ENCODE measurements at places on chromosomes 5 and 9.

GRCh38 chr9:134211811-134212485 is 47.6 kb upstream of the RNU6ATAC start:
- no peak for DNase-seq

GRCh38 chr5:59596586-59597350 is 296.8 kb downstream of the PDE4D start:
- DNase-seq, result no peak

DNA sequence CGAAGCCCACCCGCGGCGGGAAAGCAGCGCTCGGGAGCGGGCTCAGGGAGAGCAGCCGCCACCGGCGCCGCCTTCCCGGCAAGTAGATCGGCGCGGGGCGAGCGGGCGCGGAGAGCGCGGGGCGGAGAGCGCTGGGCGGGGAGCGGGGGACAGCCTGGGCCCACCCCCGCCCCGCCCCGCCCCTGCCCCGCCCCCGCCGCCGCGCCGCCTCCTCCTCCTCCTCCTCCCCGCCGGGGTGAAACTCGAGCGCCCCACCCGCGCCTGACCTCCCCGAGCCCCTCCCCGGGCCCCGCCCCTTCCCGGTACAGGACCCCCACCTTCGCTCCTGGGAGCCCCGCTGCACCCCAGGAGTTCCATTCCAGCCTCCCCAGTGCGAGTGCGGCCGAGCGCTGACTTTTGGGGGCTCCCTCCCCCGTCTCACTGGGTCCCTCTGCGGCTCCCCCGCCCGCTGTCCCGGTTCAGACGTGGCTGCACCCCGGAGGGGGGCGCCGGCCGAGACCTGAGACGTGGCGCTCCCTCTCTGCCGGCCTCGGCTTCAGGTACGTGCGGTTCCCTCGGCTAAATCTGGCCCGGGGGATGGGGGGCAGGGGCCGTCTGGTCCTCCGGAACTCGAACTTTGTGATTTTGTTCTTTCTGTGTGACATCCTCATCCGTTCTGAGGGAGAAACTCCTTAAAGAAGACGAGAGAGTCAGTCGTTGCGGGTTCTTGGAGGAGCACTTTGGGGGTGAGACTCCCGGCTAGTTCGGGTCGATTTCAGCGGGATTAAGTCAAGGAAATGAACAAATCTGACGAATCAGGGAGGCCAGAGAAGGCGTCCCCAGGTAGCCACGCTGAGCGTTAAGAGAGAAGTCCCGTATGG is at the start of gene SEMA5A:
Gene SEMA5A (minus strand): TSS at position 84 of the 860 bp plus-strand sequence. CDS start 166,129 bp downstream, outside the sequence.
- no peak for DNase-seq

DNA sequence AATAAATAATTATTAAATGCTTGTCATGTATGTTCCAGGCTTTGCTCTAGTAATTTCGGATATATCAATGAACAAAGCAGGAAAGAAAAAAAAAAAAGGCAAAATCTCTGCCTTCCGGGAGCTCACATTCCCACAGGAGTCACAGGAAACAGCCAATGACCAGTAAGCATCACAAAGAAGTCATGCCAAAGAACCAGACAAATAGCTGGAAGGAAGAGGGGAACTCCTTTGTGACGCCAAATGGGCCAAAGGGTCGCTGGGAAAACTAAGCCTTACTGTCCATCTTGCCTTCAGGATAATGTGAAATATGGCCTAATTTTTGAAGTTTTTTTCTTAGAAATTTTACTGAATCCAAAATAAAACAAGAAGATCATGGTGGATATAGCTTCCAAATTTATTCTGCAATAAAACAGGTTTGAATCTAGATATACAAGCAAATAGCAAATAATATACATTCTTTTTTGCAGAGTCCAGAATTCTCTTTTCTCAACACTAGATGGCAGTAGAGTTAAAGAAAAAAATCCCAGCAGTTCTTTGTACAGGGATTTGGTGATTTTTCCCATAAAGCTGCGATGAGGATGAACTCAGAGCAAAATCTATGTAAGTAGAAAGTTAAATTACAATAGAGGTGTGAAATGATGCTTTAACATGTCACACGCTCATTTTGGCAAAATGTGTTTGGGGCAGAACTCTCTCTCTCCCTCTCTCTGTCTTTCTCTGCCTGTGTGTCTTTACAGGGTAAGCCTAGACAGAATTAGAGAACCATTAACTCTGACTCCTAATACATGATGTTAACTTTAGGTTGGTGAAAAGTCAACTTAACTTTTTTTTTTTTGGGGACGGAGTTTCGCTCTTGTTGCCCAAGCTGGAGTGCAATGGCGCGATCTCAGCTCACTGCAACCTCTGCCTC is 60.0 kb upstream of the TUT7 start:
- DNase-seq, result peak; percentile 49

DNA sequence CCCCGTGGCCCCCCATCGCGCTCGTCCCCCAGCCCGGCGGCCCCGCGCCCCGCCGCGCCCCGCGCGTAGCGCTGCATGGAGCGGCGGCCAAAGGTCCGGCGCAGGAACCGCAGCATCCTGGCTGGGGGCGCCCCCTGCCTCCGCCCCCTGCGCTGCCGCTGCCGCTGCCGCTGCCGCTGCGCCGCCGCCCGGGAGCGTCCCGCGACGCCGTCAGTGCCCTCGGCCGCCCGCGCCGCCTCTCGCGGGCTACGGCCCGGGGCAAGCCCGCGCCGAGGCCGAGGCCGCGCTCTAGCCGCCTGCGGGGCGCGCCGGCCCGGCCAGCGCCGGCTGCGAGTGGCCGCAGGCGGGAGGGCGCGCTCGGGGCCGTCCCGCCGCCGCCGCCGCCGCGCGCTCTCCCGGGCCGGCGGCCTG is 523 bp downstream of the EPB41L4B start:
- DNase-seq, result no peak

GRCh38 chr5:131363811-131364506 is 100.1 kb downstream of the CDC42SE2 start:
- no peak for DNase-seq
